ENCODE measurements at places on chromosomes 6 and 20. TPM values are rescaled to one million over a fixed set of nuclear protein-coding genes. Genes with fewer than 3 reads are reported as not detected.

ADGB gene
- under 0.01 TPM for total RNA-seq

RAB44 gene
- total RNA-seq, result 10.5 TPM

CCM2L gene
- total RNA-seq, result not detected

PAX1 gene
- total RNA-seq, result under 0.01 TPM

FAM210B gene
- 27.5 TPM for total RNA-seq

RBPJL gene
- not detected for total RNA-seq

BCL2L1 gene
- total RNA-seq, result 48.7 TPM

KCNQ5 gene
- total RNA-seq, result 6.7 TPM

YTHDF1 gene
- 23.4 TPM for total RNA-seq

ANGPT4 gene
- not detected for total RNA-seq

FOXS1 gene
- not detected for total RNA-seq

ADGRG6 gene
- total RNA-seq, result 57.1 TPM

PSORS1C2 gene
- total RNA-seq, result not detected

TSBP1 gene
- total RNA-seq, result not detected

NOX3 gene
- not detected for total RNA-seq

GPR6 gene
- total RNA-seq, result not detected

PRPH2 gene
- 0.27 TPM for total RNA-seq

PDYN gene
- total RNA-seq, result not detected

HAO1 gene
- total RNA-seq, result not detected

EPB41L1 gene
- 1.3 TPM for total RNA-seq

ZSCAN23 gene
- 2.2 TPM for total RNA-seq

TTBK1 gene
- total RNA-seq, result under 0.01 TPM

GPX5 gene
- not detected for total RNA-seq

RSPO3 gene
- not detected for total RNA-seq

NNAT gene
- total RNA-seq, result 2.2 TPM

ECT2L gene
- not detected for total RNA-seq

IL20RA gene
- total RNA-seq, result not detected

ADGRB3 gene
- under 0.01 TPM for total RNA-seq

TRIM15 gene
- total RNA-seq, result not detected

MYCT1 gene
- 33.9 TPM for total RNA-seq

HSF2 gene
- 14.5 TPM for total RNA-seq

CDKN1A gene
- total RNA-seq, result 16.4 TPM

XKR7 gene
- total RNA-seq, result under 0.01 TPM

SLC22A7 gene
- not detected for total RNA-seq

C6orf52 gene
- not detected for total RNA-seq

WFDC5 gene
- total RNA-seq, result not detected

B3GAT2 gene
- not detected for total RNA-seq

PI16 gene
- total RNA-seq, result not detected

MAN1A1 gene
- 109 TPM for total RNA-seq

LY6G6C gene
- total RNA-seq, result 0.54 TPM

FAM110A gene
- 13.2 TPM for total RNA-seq

POU5F1 gene
- not detected for total RNA-seq

ETV7 gene
- total RNA-seq, result 0.27 TPM

ZNF76 gene
- 51.2 TPM for total RNA-seq

ACTL10 gene
- 6.2 TPM for total RNA-seq

SAMD10 gene
- total RNA-seq, result 27.7 TPM

MATN4 gene
- total RNA-seq, result under 0.01 TPM

C6orf58 gene
- total RNA-seq, result not detected

CFB gene
- total RNA-seq, result 0.54 TPM

TULP1 gene
- not detected for total RNA-seq

MYLK2 gene
- total RNA-seq, result under 0.01 TPM

PHACTR2 gene
- total RNA-seq, result 15.1 TPM

ADAM33 gene
- not detected for total RNA-seq

SALL4 gene
- total RNA-seq, result 3.5 TPM

OXT gene
- 1.6 TPM for total RNA-seq

FAM217B gene
- 2.7 TPM for total RNA-seq

RGS17 gene
- total RNA-seq, result under 0.01 TPM

LHFPL5 gene
- not detected for total RNA-seq
